DND-41 (cell line): ENCODE measurements at places on chromosomes 2 and 18.

DNA sequence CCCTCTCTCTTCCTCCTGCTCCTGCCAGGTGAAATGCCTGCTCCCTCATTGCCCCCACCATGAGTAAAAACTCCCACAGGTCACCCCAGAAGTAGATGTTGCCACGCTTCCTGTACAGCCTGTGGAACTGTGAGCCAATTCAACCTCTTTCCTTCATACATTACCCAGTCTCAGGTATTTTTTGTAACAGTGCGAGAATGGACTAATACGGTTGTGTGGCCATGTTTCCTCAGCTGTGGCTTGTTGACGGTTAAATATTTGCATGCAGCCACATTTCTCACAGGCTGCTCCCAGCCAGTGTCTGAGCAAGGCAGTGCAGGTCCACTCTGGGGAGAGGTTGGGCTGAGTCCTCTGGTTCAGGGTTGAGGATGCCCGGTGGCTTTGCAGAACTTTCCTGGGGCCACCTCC, 27.8 kb upstream of the COPS8 start:
- no peak for DNase-seq

GRCh38 chr18:55422456-55423180, 165.4 kb downstream of the TCF4 start:
- no peak for DNase-seq

DNA sequence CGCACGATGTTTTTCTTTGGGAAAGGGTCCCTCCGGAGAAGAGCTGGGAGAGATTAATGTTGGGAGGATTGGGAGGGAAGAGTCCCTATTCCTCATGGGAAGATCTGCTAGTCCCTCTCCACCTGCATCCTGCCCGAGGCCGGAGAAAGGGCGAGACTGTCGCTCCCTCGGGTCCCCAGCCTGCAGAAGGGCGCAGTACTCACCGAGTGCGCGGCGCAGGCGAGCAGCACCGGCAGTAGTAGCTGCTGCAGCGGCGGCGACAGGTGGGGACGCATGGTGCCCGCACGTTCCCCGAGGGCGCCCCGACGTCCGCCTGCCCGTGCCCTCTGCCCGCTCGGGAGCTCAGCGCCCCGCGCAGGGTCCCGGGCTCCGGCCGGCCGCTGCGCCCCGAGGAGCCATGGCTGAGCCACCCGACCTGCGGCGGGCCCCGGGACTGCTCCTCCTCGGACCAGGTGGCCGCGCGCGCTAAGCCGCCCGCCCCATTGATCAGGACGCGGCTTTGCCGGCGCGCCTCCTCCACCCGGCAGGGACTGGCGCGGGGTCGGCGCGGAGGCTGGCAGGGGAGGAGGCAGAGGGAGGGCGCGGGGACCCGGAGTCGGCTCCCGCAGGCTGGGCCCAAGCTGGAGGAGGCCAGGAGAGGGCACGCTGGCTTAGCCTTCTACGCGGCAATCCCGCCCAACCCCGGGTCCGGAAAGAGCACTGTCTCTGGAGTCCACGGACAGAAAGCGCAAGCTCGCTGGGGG, at the start of gene SCTR:
SCTR (minus strand) TSS at position 532 of the 743 bp plus-strand sequence; CDS start at position 275, 257 bp downstream.
- DNase-seq = no peak

- DNase-seq = no peak
Measured at GRCh38 chr2:227536445-227536844, 62.2 kb upstream of the SCYGR2 start.

- DNase-seq = no peak
Measured at GRCh38 chr18:8795586-8796325, 90.4 kb downstream of the MTCL1 start.
